Anterior cingulate cortex (tissue), 58 donors: ENCODE measurements at places on chromosomes 4 and X.

- DNase-seq: no peak
These were observed 7.9 kb downstream of the MFSD8 start for GRCh38 chr4:127957105-127957504.

DNA sequence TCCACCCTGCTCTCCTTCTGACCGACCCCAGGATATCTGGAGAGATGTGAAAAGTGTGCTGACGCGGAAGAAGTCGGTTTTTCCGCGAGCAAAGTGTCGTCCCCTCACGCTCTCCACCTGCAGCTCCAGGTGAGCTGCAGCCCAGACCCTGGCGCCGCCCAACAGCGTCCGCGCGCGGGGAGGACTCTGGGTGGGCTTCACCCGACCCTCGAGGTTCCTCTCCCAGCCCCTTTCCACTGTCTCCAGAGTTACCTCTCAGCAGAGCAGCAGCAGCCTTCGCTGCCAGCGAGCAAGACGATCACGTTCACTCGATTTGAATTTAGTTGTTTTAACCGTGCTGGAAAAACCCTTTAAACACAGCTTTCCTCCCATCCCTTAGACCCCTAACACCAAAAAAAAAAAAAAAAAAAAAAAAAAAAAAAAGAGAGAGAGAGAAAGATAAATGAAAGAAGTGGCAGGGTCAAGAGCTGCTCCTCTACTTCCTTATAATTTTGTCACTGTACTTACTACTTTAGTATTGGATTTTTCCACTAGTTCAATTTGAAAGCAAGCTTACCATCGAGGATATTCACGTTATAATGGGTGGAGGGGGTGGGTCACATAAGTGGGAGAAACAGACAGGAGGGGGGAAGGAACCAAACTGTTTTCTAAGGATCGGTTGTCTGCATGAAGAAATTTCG, 758 bp upstream of the NR3C2 start:
- no peak for DNase-seq

DNA sequence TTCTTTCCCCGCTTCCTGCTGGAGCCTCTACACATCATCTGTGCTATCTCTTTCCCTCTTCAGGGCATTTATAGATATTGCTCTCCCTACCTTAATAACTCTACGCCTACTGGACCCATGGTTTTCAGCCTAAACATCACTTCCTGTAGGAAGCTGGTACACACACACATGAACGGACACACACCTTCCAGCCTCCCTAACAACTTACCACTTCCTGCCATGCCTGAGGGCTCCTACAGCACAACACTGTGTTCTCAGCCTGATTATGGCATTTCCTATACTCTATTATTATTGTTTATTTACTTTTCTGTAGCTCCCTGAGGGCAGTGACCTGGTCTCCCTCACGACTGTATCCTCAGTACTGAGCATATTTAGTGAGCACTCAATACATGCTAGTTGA, 163.6 kb upstream of the MAP3K15 start:
- DNase-seq: no peak

DNA sequence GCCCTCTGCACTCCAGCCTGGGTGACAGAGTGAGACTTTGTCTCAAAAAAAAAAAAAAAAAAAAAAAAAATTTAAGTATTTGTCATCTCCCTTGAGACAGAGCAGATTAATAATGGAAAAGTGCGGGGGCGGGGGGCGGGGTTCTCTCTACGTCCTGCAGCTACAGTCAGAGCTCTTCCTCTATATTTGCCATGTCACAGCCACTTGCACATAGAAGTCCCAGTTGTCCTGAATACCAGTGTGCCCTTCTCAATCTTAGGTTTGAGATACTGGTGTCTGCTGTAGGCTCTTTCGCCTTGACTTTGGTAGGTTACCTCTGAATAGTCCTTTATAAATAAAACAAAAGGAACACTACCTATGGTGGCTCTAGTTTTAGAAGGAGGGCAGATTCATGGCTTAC, 237.8 kb upstream of the PGRMC2 start:
- no peak for DNase-seq

DNA sequence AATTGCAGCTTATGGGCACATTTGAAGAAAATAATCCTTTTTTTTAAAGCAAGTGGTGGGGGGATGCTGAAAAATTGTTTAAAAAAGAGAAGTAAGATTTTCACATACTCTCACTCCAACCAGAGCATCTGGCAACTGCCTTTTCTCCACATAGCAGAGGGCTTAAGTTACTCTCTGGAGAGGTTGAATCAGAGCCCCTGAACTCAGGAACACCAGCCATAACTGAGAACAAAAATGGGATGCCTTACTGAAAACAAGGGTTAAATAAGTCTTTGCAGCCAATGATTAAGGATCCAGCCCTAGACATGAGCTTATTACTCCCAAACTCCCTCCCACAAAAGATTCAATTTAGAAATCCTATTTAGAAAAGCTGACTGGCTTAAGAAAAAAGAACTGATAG, 27.5 kb downstream of the CASK start:
- DNase-seq: no peak

- DNase-seq: no peak
These were observed 48.4 kb downstream of the TBC1D14 start for GRCh38 chr4:6957994-6958393.

- DNase-seq: no peak
These were observed 1016.5 kb downstream of the SH3BGRL start for GRCh38 chrX:82218361-82218760.

GRCh38 chrX:21989384-21989783, 42.7 kb upstream of the PHEX start:
- DNase-seq: no peak

GRCh38 chr4:111960241-111960667, 185.0 kb upstream of the FAM241A start:
- DNase-seq: no peak

- DNase-seq: no peak
These were observed 29.7 kb downstream of the SEPTIN11 start for GRCh38 chr4:76979236-76979635.

DNA sequence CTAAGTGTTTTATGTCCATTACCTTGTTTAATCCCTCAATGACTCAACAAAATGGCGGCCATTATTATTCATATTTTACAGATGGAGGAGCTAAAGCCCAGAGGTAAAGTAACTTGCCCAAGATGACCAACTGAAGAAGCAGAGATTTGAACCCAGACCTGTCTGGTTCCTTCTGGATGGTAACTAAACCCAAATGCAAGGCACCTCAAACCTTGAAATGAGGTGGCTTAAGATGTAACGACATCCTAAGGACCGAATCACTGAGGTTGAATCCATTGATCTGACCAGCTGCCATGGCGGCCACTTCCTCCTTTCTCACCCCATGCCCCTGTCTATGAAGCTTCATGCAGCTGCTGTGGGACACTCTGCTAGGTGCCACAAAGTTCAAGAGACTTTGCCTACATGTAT, 932 bp downstream of the TLR10 start:
- DNase-seq: no peak
